ENCODE measurements at places on chromosomes 5 and 9. TPM values are rescaled to one million over a fixed set of nuclear protein-coding genes. Genes with fewer than 3 reads are reported as not detected.

DNA sequence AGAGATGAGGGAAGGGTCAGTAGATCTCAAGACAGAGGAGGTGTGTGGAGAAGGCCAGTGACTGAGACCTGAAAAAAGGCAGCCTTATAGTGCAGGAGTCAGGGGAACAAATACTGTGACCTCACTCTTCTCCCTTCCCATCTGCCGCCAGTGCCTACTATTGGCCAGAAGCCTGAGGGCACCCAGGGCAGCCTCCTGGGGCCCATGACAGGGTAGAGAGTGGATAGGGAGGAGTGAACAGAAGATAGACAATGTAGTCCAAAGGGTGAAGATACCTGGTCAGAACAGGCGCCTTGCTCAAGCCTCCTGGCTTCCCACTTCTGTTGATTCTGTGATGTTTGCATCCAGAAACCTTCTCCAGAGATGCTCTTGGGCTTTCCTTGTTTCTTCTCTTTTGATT, 196.7 kb downstream of the PBX3 start:
- no peaks in the 10 kb centered on the region for H3K36me3 ChIP-seq
- H3K4me3 ChIP-seq, result no peak overlapping the region
- H3K27ac ChIP-seq, result no peak overlapping the region
- no peak for DNase-seq

DNA sequence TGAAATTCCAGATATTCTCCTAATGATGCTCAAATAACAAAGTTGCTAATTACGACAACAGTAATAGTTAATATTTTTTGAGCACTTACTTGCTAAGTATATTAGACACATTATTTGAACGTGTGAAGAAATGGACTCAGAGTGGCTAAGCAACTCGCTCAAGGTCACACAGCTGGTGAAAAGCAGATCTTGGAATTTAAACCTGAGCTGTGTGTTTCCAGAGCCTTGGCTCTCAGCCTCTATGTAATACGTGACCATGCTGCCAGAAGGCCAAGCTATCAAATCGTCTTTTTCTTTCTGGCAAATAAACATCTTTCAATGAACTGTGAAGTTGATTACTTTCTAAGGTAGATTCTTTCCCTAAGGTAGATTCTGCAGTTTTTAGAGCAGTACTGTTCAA, 61.6 kb downstream of the KCTD16 start:
- no peaks in the 10 kb centered on the region for H3K27me3 ChIP-seq
- H3K4me1 ChIP-seq, result peaks cover 59% of the 10 kb centered on the region
- H3K27ac ChIP-seq, result peak overlapping the region; percentile 51
- no peaks in the 10 kb centered on the region for H3K36me3 ChIP-seq
- peak; percentile 40 for DNase-seq

DNA sequence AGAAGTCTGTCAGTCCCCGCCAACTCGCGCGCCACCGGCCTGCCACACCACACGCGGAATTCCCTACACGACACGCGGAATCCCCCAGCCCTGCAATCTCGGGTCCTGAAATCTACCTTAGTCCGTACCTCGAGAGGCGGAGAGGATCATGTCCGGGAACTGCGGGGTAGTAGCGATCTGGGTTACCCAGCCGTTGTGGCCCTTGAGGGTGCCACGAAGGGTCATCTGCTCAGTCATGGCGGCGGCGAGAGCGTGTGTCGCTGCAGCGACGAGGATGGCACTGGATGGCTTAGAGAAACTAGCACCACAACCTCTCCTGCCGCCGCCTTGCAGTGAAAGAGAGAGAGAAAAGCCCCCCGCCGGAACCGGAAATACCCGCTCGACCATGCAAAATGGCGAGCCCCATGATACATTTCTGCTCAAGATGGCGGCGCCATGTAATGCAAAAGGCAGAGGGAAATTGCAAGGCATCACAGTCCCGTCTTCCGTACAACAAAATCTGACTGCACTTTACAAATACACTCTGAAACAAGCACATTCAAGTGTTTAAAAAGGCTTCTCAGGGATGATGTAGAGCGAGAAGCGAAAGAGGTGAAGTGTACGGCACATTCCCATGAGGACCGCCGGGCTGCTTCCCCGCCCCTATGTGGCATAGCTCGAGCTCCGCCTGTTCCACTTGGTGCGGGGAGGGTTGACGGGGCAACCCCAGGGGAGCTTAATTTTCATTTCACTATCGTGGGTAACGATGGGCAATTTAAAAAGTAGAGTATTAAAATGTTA, at the start of gene RACK1:
RACK1 (minus strand) TSS at position 343 of the 780 bp plus-strand sequence; CDS start at position 237, 106 bp downstream.
- peaks cover 71% of the 10 kb centered on the region for H3K4me1 ChIP-seq
- peak within 1 kb of the TSS; percentile 65 for H3K27ac ChIP-seq
- peak within 1 kb of the TSS; percentile 51 for H3K4me3 ChIP-seq

- H3K4me1 ChIP-seq, result no peaks in the 10 kb centered on the region
- no peaks in the 10 kb centered on the region for H3K36me3 ChIP-seq
- H3K4me3 ChIP-seq, result no peak overlapping the region
- H3K27me3 ChIP-seq, result no peaks in the 10 kb centered on the region
- no peak overlapping the region for H3K27ac ChIP-seq
Observed at GRCh38 chr5:53877243-53877642, 316.8 kb downstream of the NDUFS4 start.

GRCh38 chr5:97657239-97657638, 474.2 kb upstream of the RIOK2 start:
- H3K27me3 ChIP-seq, result no peaks in the 10 kb centered on the region
- H3K4me3 ChIP-seq, result no peak overlapping the region
- H3K27ac ChIP-seq, result no peak overlapping the region
- DNase-seq, result no peak

GRCh38 chr9:32359452-32359851, 25.0 kb upstream of the ACO1 start:
- no peaks in the 10 kb centered on the region for H3K27me3 ChIP-seq
- H3K4me1 ChIP-seq, result no peaks in the 10 kb centered on the region
- H3K4me3 ChIP-seq, result no peak overlapping the region
- no peak for DNase-seq
- H3K36me3 ChIP-seq, result no peaks in the 10 kb centered on the region
- no peak overlapping the region for H3K27ac ChIP-seq

DNA sequence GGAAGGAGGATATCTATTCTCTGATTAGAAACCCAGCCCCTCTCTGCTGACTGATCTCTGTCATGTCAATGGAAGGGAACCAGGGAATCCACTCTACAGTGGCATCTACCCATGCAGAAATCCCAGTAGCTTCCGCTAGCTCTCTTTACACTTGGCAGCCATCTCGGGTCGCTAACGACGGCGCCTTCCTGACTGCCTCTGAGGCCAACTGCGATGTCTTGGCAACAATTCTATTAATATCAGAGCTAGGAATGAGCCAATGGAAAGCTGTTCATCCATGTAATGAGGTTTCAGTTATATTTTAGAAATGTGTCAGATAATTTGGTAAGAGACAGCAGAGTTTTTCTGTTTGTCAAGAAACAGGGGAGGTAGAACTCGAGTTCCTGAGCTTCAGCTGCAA, 67.6 kb upstream of the ATP10B start:
- peaks cover 30% of the 10 kb centered on the region for H3K4me1 ChIP-seq
- H3K27ac ChIP-seq, result no peak overlapping the region
- H3K4me3 ChIP-seq, result no peak overlapping the region
- DNase-seq, result no peak

The FST gene
- total RNA-seq, result 0.99 TPM

The LEAP2 gene
- total RNA-seq, result 9.6 TPM

The NXNL2 gene
- not detected for total RNA-seq

The HAND1 gene
- total RNA-seq, result not detected

The DNAJC18 gene
- total RNA-seq, result 3.0 TPM

Data from body of pancreas (tissue), 4 donors.